ENCODE measurements at places on chromosomes 4 and X. TPM values are rescaled to one million over a fixed set of nuclear protein-coding genes. Genes with fewer than 3 reads are reported as not detected.
A peak's percentile ranks its signal among the peaks of the same experiment; 100 is the strongest.

DNA sequence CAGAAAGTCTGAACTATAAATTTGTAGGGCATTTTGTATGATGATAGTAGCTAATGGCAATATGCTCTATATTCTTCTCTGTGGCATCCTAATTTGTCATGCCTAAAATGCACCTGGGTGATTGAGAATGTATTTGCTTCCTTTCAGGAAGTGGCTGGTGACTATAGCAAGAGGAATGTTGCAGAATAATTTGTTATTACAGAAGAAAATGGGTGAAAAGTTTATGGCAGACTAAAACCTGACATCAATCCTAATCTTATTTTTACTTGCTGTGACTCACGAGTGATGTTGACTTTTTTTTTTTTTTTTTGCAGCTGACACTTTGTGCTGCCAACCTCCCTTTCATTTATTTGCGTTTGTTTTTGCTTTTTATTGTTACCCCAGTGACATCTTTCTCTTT, 141.1 kb downstream of the MSL3 start:
- peak; percentile 36 for DNase-seq

DNA sequence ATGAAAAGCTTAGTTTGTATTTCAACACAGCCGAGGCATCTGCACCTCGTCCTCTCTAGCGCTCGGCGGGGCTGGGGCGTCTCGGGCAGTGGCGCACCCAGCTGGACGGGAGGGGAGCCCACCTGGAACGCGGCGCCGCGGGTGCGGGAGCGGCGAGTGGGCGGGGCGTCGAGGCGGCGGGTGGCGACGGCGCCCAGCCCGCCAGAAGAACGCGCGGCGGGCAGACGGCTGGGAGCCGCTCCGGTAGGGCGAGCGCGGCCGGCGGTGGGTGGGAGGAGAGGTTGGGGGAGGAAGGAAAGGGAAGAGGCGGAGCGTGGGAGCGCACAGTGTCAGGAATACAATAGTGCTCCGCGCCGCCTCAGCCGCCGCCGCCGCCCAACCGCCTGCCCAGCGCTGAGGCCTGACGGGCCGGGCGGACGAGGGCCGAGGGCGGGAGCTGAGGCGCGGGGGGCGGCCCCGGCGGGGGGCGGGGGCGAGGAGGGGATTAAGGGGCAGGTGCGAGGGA, at the start of gene JADE3:
JADE3 (plus strand) TSS at position 324 of the 505 bp plus-strand sequence. CDS start 72,474 bp downstream, outside the sequence.
- peak; percentile 69 for DNase-seq

- peak; percentile 25 for DNase-seq
These were observed 181.4 kb upstream of the NEIL3 start for GRCh38 chr4:177128306-177128705.

- no peak for DNase-seq
These were observed 98.0 kb downstream of the TRAPPC11 start for GRCh38 chr4:183757060-183757459.

DNA sequence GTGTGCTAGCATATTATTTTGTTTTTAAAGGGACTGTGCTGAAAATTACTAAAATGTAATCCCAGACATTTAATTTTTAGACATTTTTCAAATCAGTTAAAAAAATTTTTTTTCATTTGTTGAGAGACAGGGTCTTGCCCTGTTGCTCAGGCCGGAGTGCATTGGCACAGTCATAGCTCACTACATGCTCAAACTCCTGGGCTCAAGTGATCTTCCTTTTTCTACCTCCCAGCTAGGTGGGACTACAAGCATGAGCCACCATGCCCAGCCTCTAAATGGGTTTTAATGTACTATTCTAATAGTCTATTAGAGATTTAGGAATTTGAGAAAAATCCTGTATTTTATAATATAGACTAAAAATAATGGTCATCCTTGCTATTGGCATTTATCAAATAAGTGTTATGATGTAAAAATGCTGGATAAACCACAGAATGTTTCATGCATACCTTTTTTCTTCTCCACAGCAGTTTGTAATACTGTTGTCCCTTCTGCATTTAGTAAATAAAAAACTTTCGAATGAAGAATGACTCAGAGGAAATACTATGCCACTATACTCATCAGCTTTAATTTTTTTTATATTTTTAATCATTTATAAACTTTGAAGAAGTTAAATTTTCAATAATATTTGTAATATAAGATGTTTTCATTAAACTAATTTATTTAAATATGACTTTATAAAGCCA, 29.9 kb downstream of the CPEB2 start:
- DNase-seq = peak; percentile 34

GRCh38 chr4:52367282-52367830, 291.7 kb downstream of the USP46 start:
- no peak for DNase-seq

- DNase-seq = no peak
These were observed 179.7 kb downstream of the STIM2 start for GRCh38 chr4:27040356-27040755.

AP1S2 gene
- total RNA-seq = 39.7 TPM

SHROOM4 gene
- 0.43 TPM for total RNA-seq

DNA sequence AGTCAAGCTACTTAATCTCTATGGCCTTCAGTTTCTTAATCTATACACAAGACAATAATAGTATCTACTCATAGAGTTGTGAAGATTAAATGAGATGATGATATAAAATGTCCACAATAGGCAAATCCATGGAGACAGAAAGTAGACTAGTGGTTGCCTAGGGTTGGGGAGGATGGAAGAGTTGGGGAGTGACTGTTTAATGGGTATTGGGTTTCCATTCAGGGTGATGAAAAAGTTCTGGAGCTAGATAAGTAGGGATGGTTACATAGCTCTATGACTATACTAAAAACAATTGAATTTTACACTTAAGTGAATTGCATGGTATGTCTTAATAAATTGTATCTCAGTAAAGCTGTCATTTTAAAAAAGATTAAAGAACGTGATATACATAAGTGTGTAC, 35.7 kb downstream of the BCORL1 start:
- no peak for DNase-seq

PGAM4 gene
- total RNA-seq = not detected

GRCh38 chr4:7539659-7540058, 104.9 kb upstream of the PSAPL1 start:
- DNase-seq = no peak

DNA sequence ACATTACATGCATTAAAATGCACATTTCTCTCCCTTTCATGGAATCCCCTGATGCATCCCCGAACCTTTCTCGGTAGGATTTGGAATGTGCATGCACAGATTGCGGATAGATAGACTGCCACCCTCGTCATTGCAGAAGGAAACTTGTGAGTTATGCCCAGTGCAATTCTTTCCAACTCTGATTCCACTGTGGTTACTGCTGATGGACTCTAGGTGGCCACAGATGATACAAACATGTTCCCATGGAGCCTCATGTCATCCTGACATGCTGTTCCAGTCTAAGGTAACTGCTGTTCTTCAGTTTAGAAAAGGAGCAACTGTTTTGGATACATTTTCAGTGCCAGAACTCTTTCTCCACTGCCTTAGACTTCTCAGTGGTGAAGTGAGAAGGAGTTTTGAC, 9.1 kb upstream of the VCX3B start:
- DNase-seq = no peak

EIF4E gene
- total RNA-seq = 241 TPM

NUDT11 gene
- 12.1 TPM for total RNA-seq

DNA sequence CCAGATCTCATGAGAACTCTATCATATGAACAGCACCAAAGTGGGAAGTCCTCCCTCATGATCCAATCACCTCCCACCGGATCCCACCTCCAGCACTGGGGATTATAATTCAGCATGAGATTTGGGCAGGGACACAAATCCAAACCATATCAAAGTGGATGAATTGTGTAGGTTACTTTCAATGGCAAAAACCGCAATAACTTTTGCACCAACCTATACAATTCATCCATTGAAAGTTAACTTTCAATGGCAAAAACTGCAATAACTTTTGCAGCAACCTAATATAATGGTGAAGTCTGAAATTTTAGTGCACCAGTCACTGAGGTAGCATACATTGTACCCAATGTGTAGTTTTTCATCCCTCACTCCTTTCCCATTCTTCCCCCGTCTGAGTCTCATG, 16.6 kb downstream of the STK32B start:
- DNase-seq = no peak

EXOC1L gene
- total RNA-seq = not detected

DNA sequence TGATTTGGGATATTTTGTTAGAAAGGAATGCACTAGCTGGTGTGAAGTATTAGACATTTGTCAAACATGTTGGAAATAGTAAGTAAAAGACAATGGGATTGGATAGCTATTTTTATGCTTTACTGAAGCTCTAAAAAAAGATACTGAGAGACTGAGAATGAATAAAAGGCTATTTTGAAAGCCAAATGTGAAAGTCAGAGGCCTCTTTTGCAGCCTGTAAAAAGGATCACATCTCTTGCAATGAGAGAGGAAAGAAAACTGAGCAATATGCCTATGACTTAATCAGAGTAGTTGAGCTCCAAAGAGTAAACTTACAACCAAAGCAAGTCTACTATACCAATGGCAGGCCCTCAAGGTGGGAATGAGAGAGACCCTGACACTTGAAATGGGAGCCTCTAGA, 212.6 kb upstream of the LCORL start:
- no peak for DNase-seq

GRCh38 chrX:133983256-133983973, 2.0 kb downstream of the GPC3 start:
- DNase-seq = no peak

SPIN2A gene
- 1.3 TPM for total RNA-seq

GRCh38 chr4:160350944-160351343, 1248.1 kb downstream of the RAPGEF2 start:
- no peak for DNase-seq

- DNase-seq = no peak
These were observed 2.5 kb downstream of the HTT-AS start for GRCh38 chr4:3071811-3072210.

GRCh38 chr4:184281231-184282139, 63.8 kb upstream of the ENPP6 start:
- no peak for DNase-seq

TCEANC gene
- 5.2 TPM for total RNA-seq

ARX gene
- total RNA-seq = not detected

DNA sequence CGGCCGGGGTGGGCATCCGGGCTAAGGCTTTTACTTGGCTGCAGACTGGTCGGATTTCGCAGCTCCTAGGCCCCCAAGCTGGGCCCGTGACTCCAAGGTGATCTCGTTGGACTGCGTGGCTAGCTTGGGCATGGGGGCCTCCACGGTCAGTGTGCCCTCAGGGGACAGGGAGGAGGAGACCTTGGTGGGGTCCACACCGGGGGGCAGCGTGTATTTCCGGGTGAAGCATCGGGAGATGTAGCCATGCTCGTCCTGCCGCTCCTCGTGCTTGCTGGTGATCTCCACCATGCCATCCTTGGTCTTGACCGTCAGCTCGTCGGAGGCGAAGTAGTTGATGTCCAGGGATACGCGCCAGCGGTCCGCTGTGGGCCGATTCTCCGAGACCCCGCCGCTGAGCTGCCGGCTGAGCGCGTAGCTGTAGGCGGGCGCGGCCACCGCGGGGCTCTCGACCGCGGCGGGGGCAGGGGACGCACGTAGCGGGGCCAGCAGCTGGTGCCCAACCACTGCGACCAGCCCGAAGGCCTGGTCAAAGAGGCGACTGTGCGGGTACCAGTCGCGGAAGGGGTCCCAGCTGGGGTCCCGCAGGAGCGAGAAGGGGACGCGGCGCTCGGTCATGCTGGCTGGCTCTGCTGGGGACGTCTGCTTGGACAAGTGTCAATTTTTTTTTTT, 881 bp upstream of the CACNA1F start:
- no peak for DNase-seq

DNA sequence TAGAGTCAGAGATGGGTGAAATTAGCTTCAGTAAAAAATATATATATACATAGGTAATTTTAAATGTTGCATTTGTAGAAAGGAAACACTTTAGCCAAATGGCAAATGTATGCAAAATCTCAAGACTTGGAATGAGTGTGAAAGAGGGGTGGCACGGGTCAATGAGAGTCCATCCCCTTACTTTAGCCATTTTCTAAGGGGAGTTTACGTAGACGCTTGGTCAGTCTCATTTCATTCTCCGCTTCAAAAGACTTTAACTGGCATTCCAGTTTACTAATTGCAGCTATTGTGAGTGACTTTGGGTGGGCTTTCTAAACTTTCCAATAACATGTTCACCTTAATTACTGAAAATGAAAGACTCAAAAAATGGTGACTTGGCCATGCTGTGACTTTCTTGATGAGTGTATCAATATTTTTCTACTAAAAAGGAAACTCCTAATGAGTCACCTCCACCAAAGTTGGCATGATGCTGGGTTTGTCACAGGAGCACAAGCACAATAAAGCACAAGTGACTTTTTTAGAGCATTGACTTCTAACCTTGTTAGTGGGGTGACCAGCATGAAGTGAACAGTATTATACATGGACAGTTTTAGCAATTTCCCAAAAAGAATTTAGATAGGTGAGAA, 356.0 kb upstream of the RASGEF1B start:
- no peak for DNase-seq

MTNR1A gene
- not detected for total RNA-seq

GRCh38 chr4:153418558-153418957, 47.6 kb upstream of the TMEM131L start:
- peak; percentile 10 for DNase-seq

RAB39B gene
- 0.43 TPM for total RNA-seq

GRCh38 chrX:39162322-39162735, 361.1 kb downstream of the MID1IP1 start:
- DNase-seq = no peak

MAGEA1 gene
- total RNA-seq = not detected

GRCh38 chrX:26649534-26649933, 433.6 kb downstream of the MAGEB5 start:
- peak; percentile 6 for DNase-seq

GRCh38 chrX:16979226-16979625, 32.8 kb downstream of the REPS2 start:
- no peak for DNase-seq

Measured in fibroblast of villous mesenchyme (primary cell).